IMR-90 (cell line): ENCODE measurements at places on chromosomes 3 and 15. TPM values are rescaled to one million over a fixed set of nuclear protein-coding genes. Genes with fewer than 3 reads are reported as not detected.

Gene MME
- 19.4 and 22.8 TPM in 2 replicates for total RNA-seq

Gene GOLGA8K
- not detected in 2 replicates for total RNA-seq

Gene TTLL13
- not detected in 2 replicates for total RNA-seq

Gene WDR93
- not detected in 2 replicates for total RNA-seq

Gene CFAP44
- total RNA-seq = 0.90 and 1.9 TPM in 2 replicates

Gene PLA2G4D
- not detected in 2 replicates for total RNA-seq

Gene TMEM108
- total RNA-seq = 0.18 and 0.28 TPM in 2 replicates

Gene INO80
- 13.3 and 15.6 TPM in 2 replicates for total RNA-seq
